ENCODE measurements at places on chromosomes 7 and 10. TPM values are rescaled to one million over a fixed set of nuclear protein-coding genes. Genes with fewer than 3 reads are reported as not detected.
A peak's percentile ranks its signal among the peaks of the same experiment; 100 is the strongest.

Gene CDH23
- polyA plus RNA-seq: not detected

Gene TEX47
- not detected for polyA plus RNA-seq

- H3K27me3 ChIP-seq: peaks cover 8% of the 10 kb centered on the region
- H3K4me1 ChIP-seq: no peaks in the 10 kb centered on the region
- no peak for DNase-seq
- H3K27ac ChIP-seq: no peak overlapping the region
- no peaks in the 10 kb centered on the region for H3K36me3 ChIP-seq
These were observed 137.6 kb downstream of the TSPAN12 start for GRCh38 chr7:120720317-120720716.

DNA sequence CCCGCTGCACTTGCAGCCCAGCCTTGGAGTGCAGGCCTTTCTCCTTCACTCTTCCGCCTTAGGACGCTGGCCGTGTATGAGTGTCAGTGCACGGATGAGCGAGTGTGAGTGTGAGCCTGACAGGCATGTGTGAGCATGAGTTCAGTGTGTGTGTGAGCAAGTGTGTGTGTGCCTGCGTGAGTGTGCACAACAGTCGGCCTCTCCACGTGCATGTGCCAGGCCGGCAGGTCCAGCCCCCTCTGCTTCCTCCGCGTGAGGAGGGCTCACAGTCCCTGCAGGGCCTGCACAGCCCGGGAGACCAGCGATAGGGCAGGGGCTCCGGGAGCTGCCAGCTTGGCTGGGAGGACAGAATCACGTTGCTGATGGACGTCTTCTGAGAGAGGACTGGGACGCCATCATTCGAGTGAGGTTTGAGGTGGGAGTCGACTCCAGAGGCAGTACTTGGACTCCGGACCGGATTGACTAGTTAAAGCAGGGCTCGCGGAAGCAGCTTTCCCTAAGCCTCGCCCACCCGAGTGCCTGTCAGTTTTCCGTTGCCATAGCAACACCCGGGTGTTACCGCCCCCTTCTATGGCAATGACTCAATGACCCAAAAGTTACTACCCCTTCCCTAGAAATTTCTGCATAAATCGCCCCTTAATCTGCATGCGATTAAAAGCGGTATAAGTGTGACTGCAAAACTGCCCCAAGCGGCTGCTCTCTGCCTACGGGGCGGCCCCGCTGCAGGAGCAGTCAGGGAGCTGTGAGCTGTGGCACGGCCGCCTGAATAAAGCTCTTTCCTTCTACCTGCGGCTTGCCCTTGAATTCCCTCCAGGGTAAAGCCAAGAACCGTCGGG lies 19.6 kb upstream of the CFAP46 start:
- DNase-seq: peak; percentile 67
- no peaks in the 10 kb centered on the region for H3K36me3 ChIP-seq
- H3K4me3 ChIP-seq: peak overlapping the region; percentile 71
- H3K4me1 ChIP-seq: peaks cover 1% of the 10 kb centered on the region

- H3K27ac ChIP-seq: peak overlapping the region; percentile 23
- no peaks in the 10 kb centered on the region for H3K36me3 ChIP-seq
- no peak overlapping the region for H3K4me3 ChIP-seq
- DNase-seq: no peak
- H3K27me3 ChIP-seq: no peaks in the 10 kb centered on the region
These were observed 2.7 kb upstream of the CUEDC2 start for GRCh38 chr10:102435133-102435497.

GRCh38 chr10:126171555-126171954 lies 216.7 kb downstream of the ADAM12 start:
- H3K27me3 ChIP-seq: no peaks in the 10 kb centered on the region
- H3K4me1 ChIP-seq: peaks cover 3% of the 10 kb centered on the region
- H3K4me3 ChIP-seq: no peak overlapping the region
- no peak overlapping the region for H3K27ac ChIP-seq
- H3K36me3 ChIP-seq: no peaks in the 10 kb centered on the region

Gene SPDYE2B
- not detected for polyA plus RNA-seq

DNA sequence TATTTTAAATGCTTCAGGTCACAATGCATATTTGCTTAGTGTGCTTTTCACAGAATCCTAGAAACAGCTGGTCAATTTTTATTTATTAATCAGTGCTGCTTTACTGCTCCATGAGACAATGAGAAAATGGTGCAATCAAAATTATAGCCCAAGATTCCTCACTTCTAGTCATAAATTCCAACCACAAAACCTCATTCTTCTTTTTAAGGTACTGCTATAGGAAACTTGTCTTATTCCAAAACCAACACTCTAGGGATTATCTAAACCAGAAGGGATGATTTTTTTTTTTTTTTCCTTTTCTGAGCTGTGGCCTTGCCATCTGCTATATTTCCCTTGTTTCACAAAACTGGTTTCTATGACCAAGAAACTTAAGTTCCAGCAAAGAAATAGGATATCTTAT lies 64.0 kb upstream of the SEMA3A start:
- no peak overlapping the region for H3K27ac ChIP-seq
- H3K4me3 ChIP-seq: no peak overlapping the region
- H3K27me3 ChIP-seq: no peaks in the 10 kb centered on the region
- no peaks in the 10 kb centered on the region for H3K4me1 ChIP-seq
- DNase-seq: peak; percentile 48

GRCh38 chr7:73984481-73985205 lies 43.3 kb upstream of the ELN start:
- H3K27ac ChIP-seq: no peak overlapping the region
- H3K4me3 ChIP-seq: no peak overlapping the region
- peaks cover 7% of the 10 kb centered on the region for H3K4me1 ChIP-seq
- no peak for DNase-seq
- no peaks in the 10 kb centered on the region for H3K36me3 ChIP-seq

- H3K27ac ChIP-seq: no peak overlapping the region
- DNase-seq: peak; percentile 18
- peaks cover 2% of the 10 kb centered on the region for H3K27me3 ChIP-seq
- H3K4me3 ChIP-seq: no peak overlapping the region
- H3K36me3 ChIP-seq: no peaks in the 10 kb centered on the region
These were observed 169.5 kb upstream of the LYZL1 start for GRCh38 chr10:29119374-29119773.

Gene HOXA6
- polyA plus RNA-seq: 1.8 TPM

GRCh38 chr10:63887023-63887589 lies 365.9 kb downstream of the REEP3 start:
- no peaks in the 10 kb centered on the region for H3K4me1 ChIP-seq
- H3K4me3 ChIP-seq: no peak overlapping the region
- H3K36me3 ChIP-seq: no peaks in the 10 kb centered on the region
- H3K27ac ChIP-seq: no peak overlapping the region
- no peaks in the 10 kb centered on the region for H3K27me3 ChIP-seq
- no peak for DNase-seq

DNA sequence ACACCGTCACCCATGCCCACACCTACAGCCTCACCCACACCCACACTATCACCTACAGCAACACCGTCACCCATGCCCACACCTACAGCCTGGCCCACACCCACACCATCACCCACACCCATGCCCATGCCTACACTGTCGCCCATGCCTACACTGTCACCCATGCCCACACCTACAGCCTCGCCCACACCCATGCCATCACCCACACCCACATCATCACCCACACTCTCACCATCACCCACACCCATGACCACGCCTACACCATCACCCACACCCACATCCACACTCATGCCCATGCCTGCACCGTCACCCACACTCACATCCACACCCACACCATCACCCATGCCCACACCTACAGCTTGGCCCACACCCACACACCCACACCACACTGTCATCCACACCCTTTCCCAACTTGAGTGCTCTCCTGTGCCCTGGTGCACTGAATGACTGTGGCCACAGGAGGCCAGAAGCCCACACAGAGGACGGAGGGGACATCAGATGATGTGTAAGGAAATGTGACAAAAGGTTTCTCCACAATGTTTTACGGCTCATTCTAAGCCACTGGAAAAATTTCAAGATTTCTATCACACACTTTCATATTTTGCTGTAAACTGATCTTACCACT lies 153.3 kb downstream of the WDR37 start:
- no peaks in the 10 kb centered on the region for H3K27me3 ChIP-seq
- no peaks in the 10 kb centered on the region for H3K36me3 ChIP-seq
- no peak for DNase-seq
- H3K27ac ChIP-seq: no peak overlapping the region

DNA sequence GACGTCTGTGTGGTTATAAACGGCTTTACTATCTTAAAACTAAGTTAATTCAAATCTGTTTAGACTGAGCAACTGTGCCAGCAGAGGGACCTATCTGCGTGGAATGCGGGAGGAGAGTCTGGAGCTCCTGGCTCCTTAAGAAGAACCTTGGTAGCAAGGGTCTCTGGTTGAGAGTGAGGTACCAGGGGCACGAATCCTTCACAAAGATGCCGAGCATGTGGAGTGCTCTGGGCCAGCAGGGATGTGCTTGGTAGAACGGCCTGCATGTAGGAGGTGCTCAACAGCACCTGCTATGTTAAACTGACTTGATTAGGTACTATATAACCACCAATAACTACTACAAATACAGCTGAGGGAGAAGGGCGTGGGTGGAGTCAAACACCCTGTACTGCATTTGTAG lies 102.6 kb downstream of the VIPR2 start:
- no peaks in the 10 kb centered on the region for H3K4me1 ChIP-seq
- H3K27ac ChIP-seq: no peak overlapping the region
- no peak for DNase-seq
- H3K27me3 ChIP-seq: no peaks in the 10 kb centered on the region

DNA sequence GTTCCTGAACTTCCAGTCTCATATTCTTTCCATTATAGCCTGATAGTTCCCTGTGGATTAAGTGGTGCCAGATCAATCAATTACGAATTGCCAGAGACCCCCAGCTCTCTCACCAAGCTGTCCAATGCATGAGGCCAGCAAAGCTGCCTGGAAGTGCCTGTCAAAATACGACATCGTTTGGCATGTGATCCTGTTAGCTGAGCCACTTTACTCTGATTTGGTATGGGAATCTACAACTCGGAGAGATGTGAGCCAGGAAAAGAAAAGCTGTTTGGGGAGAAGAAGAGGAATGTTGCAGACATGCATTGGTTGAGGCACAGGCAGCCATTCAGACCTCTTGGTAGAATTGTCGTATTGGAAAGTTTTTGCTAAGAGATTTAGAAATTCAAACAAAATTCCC lies 3.9 kb downstream of the SNX10 start:
- no peak overlapping the region for H3K27ac ChIP-seq
- peaks cover 13% of the 10 kb centered on the region for H3K27me3 ChIP-seq
- no peak overlapping the region for H3K4me3 ChIP-seq
- no peaks in the 10 kb centered on the region for H3K4me1 ChIP-seq
- DNase-seq: no peak

DNA sequence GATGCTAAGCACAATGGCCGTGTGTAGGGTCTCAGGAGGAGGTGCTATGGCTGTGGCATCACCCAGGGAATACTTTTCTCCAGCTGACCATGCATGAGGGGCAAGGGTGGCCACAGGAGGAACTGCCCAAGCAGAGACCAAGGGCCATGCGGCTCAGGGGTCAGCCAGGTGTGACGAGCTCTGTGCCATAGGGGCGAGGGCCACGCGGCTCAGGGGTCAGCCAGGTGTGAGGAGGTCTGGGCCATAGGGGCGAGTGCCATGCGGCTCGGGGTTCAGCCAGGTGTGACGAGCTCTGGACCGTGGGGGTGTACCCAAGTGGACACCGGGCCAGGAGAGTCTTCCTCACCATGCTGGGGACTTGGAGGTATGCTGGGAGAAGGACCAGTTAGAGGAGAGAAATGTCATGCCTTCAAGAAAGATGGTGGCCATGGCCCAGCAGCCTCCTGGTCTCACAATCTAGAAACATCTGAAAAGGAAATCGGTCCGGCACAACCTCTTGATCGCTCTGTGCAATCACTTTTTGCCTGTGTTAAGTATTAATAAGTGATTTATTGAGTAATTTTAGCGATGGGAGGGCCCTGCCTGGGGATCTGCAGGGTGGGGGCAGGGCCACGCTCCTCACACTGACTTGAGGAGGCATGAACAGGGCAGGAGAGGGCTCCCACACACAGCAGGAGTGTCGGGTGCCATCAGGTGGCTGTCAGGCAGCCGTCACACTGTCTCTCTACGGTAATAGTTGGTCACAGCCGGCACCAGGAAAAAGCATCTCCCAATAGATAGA lies 265.0 kb downstream of the ADARB2 start:
- H3K4me3 ChIP-seq: no peak overlapping the region
- no peaks in the 10 kb centered on the region for H3K27me3 ChIP-seq
- no peak for DNase-seq
- H3K4me1 ChIP-seq: no peaks in the 10 kb centered on the region
- H3K27ac ChIP-seq: no peak overlapping the region

- no peak for DNase-seq
- no peaks in the 10 kb centered on the region for H3K27me3 ChIP-seq
- no peak overlapping the region for H3K4me3 ChIP-seq
- H3K4me1 ChIP-seq: peaks cover 2% of the 10 kb centered on the region
- no peak overlapping the region for H3K27ac ChIP-seq
These were observed 650.8 kb downstream of the LRMDA start for GRCh38 chr10:76082232-76082631.

Gene RBP3
- polyA plus RNA-seq: not detected

- H3K4me1 ChIP-seq: no peaks in the 10 kb centered on the region
- H3K27me3 ChIP-seq: no peaks in the 10 kb centered on the region
- DNase-seq: no peak
- no peaks in the 10 kb centered on the region for H3K36me3 ChIP-seq
These were observed 47.8 kb upstream of the PPP2R2D start for GRCh38 chr10:131852823-131853609.

DNA sequence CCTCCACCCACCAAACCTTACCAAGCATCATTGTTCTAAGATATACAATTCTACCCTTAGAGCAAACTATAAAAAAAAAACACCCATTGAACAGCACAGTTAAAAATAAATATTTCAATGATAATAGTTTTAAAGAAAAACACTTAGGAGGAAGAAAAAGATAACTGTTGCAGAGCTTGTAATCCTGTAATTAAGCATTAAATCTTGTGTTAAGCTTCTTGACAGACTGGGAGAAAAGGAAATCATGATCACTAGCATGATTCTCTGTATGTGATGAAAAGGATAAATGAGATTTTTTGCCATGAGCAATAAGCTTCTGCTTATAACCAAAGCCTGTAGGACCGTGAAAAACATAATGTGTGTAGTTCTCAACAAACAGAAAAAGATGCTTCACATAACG lies 289.8 kb downstream of the CACNA2D1 start:
- H3K36me3 ChIP-seq: no peaks in the 10 kb centered on the region
- no peaks in the 10 kb centered on the region for H3K27me3 ChIP-seq
- H3K4me1 ChIP-seq: no peaks in the 10 kb centered on the region
- DNase-seq: no peak

DNA sequence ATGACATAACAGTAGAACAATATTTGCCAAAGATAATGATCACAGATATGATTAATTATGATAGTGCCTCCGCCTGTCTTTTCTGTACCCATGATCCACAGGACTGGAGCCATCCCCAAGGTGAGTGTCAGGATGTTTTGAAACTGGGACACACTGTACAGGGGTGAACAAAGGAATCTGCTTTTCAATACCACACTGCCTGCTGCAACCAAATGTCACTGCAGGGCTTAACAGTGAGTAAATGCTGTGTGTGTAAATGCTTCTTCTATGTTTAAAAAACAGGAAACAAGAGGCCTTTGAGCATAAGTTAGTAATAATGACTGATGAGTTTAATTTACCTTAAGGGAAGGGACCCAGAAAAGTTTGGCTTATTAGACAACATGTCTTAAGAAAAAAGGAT lies 65.2 kb downstream of the HBP1 start:
- no peaks in the 10 kb centered on the region for H3K27me3 ChIP-seq
- H3K4me1 ChIP-seq: peaks cover 3% of the 10 kb centered on the region
- DNase-seq: no peak
- no peak overlapping the region for H3K27ac ChIP-seq
- no peak overlapping the region for H3K4me3 ChIP-seq

Gene AASS
- 6.1 TPM for polyA plus RNA-seq

Gene ZNF735
- not detected for polyA plus RNA-seq

GRCh38 chr10:28374036-28374435 lies 71.2 kb upstream of the MPP7 start:
- no peak overlapping the region for H3K27ac ChIP-seq
- DNase-seq: no peak
- peaks cover 2% of the 10 kb centered on the region for H3K27me3 ChIP-seq
- H3K4me1 ChIP-seq: peaks cover 2% of the 10 kb centered on the region
- H3K4me3 ChIP-seq: no peak overlapping the region
